Stimulated activated CD8-positive, alpha-beta memory T cell treated with anti-CD3 and anti-CD28 coated beads, Interleukin-4, amount 100 ng/mL, for 1 hour (primary cell): ENCODE measurements at places on chromosomes 16 and 17.
A peak's percentile ranks its signal among the peaks of the same experiment; 100 is the strongest.

- no peak for DNase-seq
These were observed 16.7 kb upstream of the DNAI2 start for GRCh38 chr17:74257311-74257710.

GRCh38 chr16:9264067-9264466, 172.6 kb downstream of the HAPSTR1 start:
- DNase-seq = no peak

DNA sequence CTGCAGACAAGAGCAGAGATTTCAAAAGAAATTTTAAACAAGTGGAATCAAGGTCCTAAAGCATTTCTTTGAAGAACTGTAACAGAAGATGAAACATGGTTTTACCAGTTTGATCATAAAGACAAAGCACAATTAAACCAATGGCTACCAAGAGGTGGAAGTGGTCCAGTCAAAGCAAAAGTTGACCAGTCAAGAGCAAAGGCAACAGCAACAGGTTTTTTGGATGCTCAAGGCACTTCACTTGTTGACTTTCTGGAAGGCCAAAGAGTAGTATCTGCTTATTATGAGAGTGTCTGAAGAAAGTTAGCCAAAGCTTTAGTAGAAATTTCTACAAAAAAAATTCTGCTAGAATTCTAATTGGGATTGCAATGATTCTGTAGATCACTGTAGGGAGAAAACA, 5.3 kb downstream of the DDX52 start:
- DNase-seq = no peak

DNA sequence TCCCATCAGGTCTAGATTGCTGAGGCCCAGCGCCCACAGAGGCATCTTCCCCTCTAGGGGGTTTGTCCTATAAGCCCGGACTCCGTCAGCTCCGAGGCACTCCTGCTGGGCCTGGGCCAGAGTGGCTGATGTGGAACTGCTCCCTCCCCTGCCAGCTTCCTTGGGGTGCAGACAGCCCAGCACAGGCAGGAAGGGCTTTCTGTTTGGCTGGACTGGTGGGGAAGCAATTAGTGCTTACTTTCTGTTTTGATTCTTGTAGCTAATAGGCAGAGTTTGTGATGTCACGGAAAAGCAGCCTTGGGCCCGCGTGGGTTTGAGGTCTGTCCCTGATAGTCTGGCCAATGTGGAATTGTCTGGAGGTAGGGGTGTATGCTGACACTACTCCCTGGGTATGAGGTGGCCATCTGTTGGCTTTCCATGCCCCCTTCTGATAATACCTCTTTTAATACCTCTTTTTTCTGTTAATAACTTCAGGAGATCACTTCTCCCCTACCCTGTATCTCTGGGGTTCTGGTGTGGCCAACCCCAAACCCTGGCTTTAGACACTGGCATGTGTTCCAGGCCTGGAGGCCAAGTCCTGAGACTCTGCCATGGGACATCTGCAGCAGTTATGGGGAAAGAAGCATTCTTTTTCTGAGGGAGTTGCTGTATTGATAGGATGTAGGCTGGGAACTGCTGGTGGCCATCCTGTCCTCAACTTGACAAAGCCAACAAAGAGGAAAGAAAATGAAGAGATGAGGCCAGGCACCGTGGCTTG, 190.9 kb downstream of the RAB11FIP4 start:
- DNase-seq = no peak

DNA sequence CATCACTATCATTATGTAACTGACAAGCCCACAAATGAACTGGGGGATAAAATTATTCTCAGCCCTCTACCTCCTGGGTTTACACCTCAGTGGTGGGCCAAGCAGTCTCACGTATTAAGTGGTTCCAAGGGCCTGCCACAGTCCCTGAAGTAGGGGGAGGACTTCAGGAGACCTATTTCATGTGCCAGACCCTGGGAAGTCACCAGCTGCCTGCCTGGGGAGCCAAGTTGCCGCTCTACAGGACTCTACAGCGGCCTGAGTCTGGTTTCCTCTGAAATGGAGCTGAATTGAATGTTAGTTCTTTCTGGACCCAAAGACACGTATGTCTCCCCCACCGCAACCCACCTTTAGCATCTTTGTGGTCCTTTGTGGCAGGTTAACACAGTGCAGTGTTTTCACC, 187.0 kb downstream of the IRX3 start:
- no peak for DNase-seq

- DNase-seq = no peak
These were observed 309.4 kb upstream of the CDH5 start for GRCh38 chr16:66057057-66057456.

GRCh38 chr16:67257486-67258160, 8.8 kb downstream of the SLC9A5 start:
- DNase-seq = no peak

DNA sequence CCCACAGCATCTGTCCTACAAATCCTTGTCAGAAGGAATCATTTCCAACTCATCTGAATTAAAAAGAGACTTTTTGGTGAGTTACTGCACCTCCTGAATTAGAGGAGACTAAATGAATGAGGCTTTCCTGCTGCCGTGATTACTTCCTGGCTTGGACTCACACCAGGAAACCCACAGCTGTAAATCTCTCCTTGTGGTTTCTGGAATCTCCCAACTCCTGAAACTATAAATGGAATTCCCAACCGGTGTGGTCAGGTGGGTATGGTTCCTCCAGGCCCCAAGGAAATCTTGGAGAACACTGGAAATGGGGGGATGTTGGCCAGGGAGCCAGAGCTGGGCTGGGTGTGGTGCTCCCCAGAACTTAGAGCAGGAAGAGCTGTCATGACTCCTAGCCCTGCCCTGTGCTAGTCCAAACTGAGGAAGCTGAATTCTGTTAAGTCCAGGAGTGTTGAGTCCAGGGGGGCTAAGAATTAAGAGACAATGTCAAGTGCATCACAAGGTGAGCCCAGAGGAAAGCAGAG, 216.4 kb downstream of the GSG1L start:
- no peak for DNase-seq

GRCh38 chr16:29684679-29685078, 5.7 kb downstream of the QPRT start:
- no peak for DNase-seq

DNA sequence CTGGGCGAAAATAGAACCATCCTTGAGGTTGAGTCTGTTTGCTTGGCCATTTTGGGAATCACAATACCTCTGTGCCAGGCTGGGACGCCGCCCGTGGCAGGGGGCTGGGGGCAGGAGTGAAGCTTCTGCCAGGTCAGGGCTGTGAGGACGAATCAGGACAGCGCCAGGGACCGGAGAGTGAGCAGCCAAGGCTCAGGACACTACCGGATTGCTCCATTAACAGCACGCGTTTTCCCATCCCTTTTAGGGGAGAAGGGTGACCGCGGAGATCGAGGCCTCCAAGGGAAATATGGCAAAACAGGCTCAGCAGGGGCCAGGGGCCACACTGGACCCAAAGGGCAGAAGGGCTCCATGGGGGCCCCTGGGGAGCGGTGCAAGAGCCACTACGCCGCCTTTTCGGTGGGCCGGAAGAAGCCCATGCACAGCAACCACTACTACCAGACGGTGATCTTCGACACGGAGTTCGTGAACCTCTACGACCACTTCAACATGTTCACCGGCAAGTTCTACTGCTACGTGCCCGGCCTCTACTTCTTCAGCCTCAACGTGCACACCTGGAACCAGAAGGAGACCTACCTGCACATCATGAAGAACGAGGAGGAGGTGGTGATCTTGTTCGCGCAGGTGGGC, 23.4 kb downstream of the C1QTNF1 start:
- DNase-seq = no peak

DNA sequence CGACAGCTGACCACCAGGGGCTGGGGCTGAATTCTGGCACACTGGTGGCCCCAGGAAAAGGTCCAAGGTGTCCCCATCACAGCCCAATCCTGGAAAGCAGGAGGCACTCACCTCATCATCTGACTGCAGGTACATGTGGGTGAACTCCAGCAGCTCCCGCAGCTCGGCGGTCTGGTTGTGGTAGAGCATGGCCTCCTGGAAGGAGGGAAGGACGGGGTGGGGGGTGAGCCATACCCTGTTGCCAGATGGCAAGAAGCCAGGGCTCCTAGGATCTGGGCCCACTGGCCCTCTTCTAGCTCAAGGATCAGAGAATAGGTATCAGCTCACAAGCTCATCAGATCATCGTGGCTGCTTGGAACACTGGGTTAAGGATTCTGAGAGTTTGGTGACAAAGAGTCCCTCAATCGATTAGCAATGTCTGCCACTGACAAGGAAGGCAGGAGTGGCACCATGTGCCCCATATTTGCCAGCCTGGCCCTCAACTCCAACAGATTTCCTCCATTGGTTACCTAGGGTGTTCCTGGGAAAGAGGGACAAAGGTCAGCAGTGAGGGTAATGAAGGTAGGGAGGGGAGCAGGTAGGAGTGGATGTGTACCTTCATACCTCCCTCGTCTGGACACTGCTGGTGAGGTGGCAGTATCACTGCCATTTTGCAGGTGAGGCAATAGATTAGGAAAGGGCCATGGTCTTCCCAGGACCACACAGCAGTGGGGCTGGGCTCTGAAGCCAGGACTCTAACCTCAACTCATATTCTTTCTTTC, 4.9 kb downstream of the P3H4 start:
- DNase-seq = no peak

DNA sequence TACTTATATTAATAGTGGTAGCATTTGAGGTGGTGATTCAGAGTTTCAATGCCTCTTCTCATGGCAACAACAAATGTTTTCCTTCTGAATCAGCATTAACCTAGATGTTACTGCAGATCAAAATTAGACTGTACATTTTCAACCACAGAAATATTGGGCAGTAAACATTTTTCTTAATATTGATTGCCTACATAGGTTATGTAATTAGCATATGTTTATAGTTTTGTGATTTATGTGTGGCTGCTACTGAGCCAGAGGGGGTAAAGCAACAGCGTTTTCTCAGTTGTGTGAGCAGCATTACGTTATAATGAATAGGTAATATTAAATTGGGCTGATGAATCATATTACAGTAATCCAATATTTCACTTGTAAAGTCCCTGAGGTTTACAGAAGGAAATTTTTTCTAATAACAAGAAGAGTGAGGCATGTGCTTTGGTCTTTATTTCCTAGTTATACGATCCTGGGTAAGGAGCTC, 18.8 kb upstream of the BMERB1 start:
- no peak for DNase-seq

GRCh38 chr17:7929158-7930023, at the start of gene KCNAB3:
Gene KCNAB3, minus strand, starts transcription at chr17:7929856. Its CDS starts 421 bp downstream, at chr17:7929435.
- no peak for DNase-seq

DNA sequence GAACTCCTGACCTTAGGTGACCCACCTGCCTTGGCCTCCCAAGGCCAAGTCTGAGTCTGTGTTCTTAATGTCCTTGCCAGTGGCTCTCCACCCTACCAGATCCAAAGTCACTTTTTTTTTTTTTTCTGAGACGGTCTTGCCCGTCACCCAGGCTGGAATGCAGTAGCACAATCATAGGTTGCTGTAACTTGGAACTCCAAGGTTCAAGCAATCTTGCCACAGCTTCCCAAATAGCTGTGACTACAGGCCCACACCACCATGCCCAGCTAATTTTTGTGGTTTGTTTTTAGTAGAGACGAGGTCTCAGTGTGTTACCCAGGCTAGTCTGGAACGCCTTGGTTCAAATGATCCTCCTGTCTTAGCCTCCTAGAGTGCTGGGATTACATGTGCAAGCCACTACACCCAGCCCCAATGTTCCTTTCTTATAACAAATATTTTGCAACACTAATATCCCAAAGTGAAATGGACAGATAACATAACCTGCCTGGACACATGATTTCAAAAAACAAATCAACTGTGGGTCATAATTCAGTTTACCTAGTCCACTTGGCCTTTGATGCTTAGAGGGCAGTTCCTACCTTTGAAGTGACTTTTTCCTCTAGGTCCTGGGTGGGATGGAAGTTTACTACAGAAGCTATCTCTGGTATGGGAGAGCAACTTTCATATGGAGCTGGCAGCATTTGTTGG, 4.0 kb upstream of the RAPGEFL1 start:
- no peak for DNase-seq

- no peak for DNase-seq
These were observed 25.0 kb downstream of the PPL start for GRCh38 chr16:4911970-4912386.

- DNase-seq = peak; percentile 89
These were observed at the start of gene C17orf107 for GRCh38 chr17:4899341-4900230. Gene C17orf107, plus strand, starts transcription at chr17:4899536. Its CDS starts 227 bp downstream, at chr17:4899763.
